ENCODE measurements at places on chromosomes 12 and 14.

- no peaks in the 10 kb centered on the region for H3K36me3 ChIP-seq
- DNase-seq: no peak
- H3K27ac ChIP-seq: no peak overlapping the region
- H3K27me3 ChIP-seq: no peaks in the 10 kb centered on the region
- peaks cover 6% of the 10 kb centered on the region for H3K4me1 ChIP-seq
Measured at GRCh38 chr14:79018836-79019235, 848.7 kb downstream of the NRXN3 start.

DNA sequence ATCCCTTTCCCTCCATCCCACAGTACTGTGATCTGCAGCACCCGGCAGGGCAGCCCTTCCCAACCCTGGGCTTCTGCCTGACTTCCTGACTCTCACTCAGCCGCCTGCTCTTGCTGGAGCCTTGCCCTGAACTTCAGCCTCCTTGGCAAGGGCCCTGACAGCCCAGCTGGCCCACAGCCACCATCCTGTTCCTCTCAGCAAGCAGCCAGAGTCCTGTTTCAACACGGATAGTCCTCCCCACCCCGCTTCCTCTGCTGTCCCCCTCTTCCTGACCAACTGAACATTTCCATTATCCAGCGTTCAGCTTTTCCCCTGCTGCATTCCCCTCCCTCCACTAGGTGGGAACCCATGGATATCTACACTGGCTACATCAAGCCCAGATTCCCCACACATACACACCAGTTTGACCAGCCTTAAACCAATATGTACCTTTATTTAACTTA lies 74.0 kb upstream of the MDM1 start:
- H3K27ac ChIP-seq: no peak overlapping the region
- H3K4me3 ChIP-seq: no peak overlapping the region
- H3K36me3 ChIP-seq: no peaks in the 10 kb centered on the region
- H3K4me1 ChIP-seq: no peaks in the 10 kb centered on the region
- H3K27me3 ChIP-seq: no peaks in the 10 kb centered on the region

DNA sequence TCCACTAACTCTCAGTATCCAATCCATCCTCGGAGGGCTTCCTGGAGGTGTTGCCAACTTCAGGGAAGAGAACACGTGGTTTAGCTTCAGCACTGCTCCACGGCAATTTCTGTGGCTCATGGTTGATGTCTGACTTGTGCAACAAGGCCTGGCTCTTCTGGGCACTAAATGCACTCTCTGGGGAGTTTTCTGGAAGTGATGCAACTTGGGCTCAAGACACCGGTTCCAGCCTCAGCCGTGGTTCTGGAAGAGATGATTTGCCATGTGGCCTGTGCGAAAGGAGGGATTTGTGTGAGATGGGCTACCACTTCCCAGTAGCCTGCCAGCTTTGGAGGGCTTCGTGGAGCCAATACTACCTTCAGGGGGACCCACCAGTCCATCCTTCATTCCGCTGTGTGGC lies 118.6 kb upstream of the RTL1 start:
- no peaks in the 10 kb centered on the region for H3K4me1 ChIP-seq
- H3K27ac ChIP-seq: no peak overlapping the region
- H3K27me3 ChIP-seq: no peaks in the 10 kb centered on the region
- H3K36me3 ChIP-seq: no peaks in the 10 kb centered on the region

DNA sequence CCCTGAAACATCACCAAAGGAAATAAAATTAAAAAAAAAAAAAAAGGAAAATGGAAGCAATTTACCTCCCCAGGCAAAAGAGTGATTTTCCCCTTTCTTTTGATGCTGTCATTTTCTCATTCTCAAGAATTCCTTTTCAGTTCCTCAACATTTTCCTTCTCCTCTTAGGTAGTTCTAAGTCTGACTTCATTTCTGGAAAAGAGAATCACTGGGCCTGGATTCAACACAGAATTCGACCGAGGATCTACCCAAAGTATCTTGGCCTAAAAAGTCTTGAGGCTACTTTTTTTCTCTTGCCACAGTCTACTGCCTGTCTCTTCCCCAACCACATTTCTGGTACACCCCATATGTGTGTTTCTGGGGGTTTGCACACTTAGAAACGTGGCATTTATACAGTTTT lies 717.8 kb upstream of the TBX3 start:
- no peak overlapping the region for H3K4me3 ChIP-seq
- no peaks in the 10 kb centered on the region for H3K36me3 ChIP-seq
- no peaks in the 10 kb centered on the region for H3K27me3 ChIP-seq
- H3K27ac ChIP-seq: no peak overlapping the region
- DNase-seq: no peak

GRCh38 chr12:120688527-120689071 lies 1.6 kb downstream of the MLEC start:
- H3K27ac ChIP-seq: no peak overlapping the region
- no peak for DNase-seq
- peaks cover 13% of the 10 kb centered on the region for H3K4me1 ChIP-seq
- no peaks in the 10 kb centered on the region for H3K27me3 ChIP-seq

GRCh38 chr14:65817011-65817410 lies 404.5 kb downstream of the FUT8 start:
- H3K4me1 ChIP-seq: peaks cover 6% of the 10 kb centered on the region
- DNase-seq: peak; percentile 65

DNA sequence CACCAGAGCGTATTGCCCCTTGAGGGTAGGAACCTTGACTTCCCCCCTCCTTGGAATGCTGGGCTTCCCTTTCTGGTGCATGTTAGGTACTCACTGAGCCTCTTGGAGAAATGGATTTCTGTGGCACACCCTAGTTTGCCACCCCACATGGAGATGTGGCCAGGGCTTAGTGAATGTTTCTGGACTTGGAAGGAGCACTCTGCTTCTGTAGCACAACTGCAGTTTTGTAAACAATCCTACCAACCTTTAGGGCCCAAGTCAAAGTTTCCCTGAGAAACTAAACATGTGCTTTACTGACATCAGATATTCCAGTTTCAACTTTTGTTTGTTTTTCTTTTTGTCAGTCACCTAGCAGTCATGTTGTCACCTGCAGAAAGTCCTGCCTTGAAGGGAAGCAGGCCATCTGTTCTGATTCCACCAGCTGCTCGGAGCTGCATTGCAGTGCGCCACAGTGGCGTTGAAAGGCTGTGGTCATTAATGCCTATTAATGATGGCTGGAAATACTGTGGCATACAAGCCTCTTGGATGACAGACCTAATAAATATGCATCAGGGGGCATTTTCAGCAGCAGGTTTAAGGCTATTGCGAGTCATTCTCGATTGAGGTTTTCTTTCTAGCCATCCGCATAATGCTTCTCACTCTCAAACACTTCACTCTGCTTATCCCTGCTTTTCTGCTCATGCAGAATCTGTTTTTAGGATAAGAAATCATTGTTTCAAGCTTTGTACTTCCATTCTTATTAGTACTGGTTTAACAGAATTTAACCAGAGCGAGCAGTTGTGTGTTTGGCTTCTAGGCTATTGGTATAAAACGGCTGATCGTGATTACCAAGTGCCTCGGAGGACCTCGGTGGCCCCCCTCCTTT lies 7.8 kb downstream of the PELI2 start:
- H3K4me1 ChIP-seq: peaks cover 2% of the 10 kb centered on the region
- no peak overlapping the region for H3K4me3 ChIP-seq
- no peaks in the 10 kb centered on the region for H3K27me3 ChIP-seq
- no peak for DNase-seq
- no peak overlapping the region for H3K27ac ChIP-seq

GRCh38 chr14:67187826-67188225 lies 1.4 kb upstream of the GARIN2 start:
- DNase-seq: no peak
- no peak overlapping the region for H3K27ac ChIP-seq
- peaks cover 7% of the 10 kb centered on the region for H3K4me1 ChIP-seq
- H3K27me3 ChIP-seq: no peaks in the 10 kb centered on the region

DNA sequence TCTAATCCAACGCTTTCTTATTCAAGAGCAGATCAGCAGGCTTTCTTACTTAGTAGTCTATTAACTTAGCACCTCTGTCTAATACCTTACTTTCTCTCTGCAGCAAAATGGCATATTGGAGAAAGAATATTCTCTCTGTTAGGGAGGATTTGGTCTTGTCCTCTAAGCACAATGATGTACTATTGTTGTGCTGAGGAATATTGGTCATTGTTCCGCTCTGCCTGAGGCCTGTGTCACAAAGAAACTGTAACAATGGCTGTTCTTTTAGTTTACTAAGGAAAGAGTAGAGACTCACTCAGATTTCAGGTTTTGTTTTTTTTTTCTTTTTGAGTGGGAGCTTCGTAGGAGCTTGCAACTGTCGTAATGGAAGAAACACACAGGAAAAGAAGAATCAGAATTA lies 1358.8 kb downstream of the LRFN5 start:
- no peaks in the 10 kb centered on the region for H3K36me3 ChIP-seq
- no peaks in the 10 kb centered on the region for H3K27me3 ChIP-seq
- no peak overlapping the region for H3K27ac ChIP-seq

GRCh38 chr14:52259434-52259833 lies 8.1 kb upstream of the PTGDR start:
- no peaks in the 10 kb centered on the region for H3K27me3 ChIP-seq
- DNase-seq: no peak
- no peaks in the 10 kb centered on the region for H3K36me3 ChIP-seq
- H3K4me1 ChIP-seq: no peaks in the 10 kb centered on the region
- H3K4me3 ChIP-seq: no peak overlapping the region

DNA sequence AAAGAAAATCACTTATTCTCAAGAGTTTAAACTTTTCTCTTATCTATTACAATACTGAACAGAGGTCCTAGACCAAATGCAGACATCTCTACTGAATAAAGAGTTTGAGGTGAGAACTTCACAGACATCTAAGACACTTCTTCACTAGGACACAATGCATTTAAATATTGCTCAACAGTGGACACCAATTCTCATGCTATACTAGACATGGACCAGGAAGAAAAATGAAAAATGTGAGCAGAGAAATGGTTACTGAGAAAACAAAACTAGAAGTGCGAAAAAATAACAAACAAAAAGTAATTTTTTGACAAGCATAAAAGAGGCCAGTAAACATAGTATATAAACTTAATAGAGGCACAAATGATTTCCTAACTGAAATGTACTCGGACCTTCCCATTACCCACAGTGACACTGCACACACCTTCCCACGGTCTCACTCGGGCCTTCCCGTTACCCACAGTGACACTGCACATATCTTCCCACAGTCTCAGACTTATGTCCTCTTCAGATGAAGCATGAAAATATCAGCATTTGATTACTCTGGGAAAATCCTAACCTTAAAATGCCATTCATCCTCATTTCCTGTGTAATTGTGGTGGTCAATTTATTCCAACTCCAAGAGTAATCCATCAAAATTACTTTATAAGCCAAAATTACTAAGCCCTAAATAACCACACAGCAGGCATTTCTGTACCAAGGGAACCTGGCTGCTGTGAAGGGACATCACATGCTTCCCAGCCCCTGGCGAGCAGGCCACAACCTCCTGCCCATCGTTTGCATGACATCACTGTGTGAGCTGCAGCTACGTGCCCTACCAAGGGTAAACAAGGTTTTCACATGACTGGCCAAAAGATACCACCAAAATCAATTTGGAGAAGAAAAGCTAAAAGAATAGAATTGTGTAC lies 6.4 kb downstream of the SLC15A4 start:
- H3K4me3 ChIP-seq: no peak overlapping the region
- no peak for DNase-seq
- H3K27ac ChIP-seq: no peak overlapping the region
- H3K4me1 ChIP-seq: no peaks in the 10 kb centered on the region
- no peaks in the 10 kb centered on the region for H3K27me3 ChIP-seq

GRCh38 chr14:92603309-92604242 lies 90.0 kb downstream of the RIN3 start:
- no peak overlapping the region for H3K4me3 ChIP-seq
- DNase-seq: no peak
- H3K27me3 ChIP-seq: no peaks in the 10 kb centered on the region
- H3K4me1 ChIP-seq: no peaks in the 10 kb centered on the region
- peaks cover 3% of the 10 kb centered on the region for H3K36me3 ChIP-seq
- H3K27ac ChIP-seq: no peak overlapping the region

GRCh38 chr12:120367924-120368788 lies 808 bp downstream of the MSI1 start:
- H3K4me1 ChIP-seq: peaks cover 3% of the 10 kb centered on the region
- H3K27ac ChIP-seq: no peak overlapping the region
- H3K27me3 ChIP-seq: peaks cover 29% of the 10 kb centered on the region
- peak overlapping the region; percentile 78 for H3K4me3 ChIP-seq
- no peak for DNase-seq

DNA sequence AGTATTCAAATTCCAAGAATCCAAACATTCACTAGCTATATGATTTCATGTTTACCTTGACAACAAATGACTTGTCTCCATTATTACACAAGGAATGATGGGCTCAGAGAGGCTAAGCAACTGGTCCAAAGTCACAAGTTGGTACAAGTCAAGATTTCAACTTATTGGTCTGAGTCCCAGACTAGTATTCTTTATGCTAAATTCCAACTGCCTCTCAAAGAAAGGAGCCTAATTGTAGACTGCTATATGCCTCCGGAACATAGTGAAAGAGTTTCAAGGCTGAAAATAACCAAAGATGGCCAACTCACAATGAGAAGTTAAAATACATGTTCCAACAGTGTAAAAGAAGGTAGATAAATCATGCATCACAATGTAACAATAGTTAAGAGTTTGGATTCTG lies 7.5 kb downstream of the BTG1 start:
- no peak overlapping the region for H3K4me3 ChIP-seq
- peaks cover 1% of the 10 kb centered on the region for H3K4me1 ChIP-seq
- H3K36me3 ChIP-seq: no peaks in the 10 kb centered on the region
- no peak for DNase-seq
- H3K27ac ChIP-seq: no peak overlapping the region

GRCh38 chr12:31669020-31669419 lies 9.5 kb downstream of the ETFBKMT start:
- no peaks in the 10 kb centered on the region for H3K27me3 ChIP-seq
- H3K27ac ChIP-seq: no peak overlapping the region
- H3K4me3 ChIP-seq: no peak overlapping the region
- DNase-seq: no peak
- H3K4me1 ChIP-seq: no peaks in the 10 kb centered on the region
- H3K36me3 ChIP-seq: no peaks in the 10 kb centered on the region

GRCh38 chr12:7609495-7609894 lies 56.2 kb downstream of the APOBEC1 start:
- no peak overlapping the region for H3K27ac ChIP-seq
- H3K27me3 ChIP-seq: no peaks in the 10 kb centered on the region
- no peak for DNase-seq
- no peaks in the 10 kb centered on the region for H3K36me3 ChIP-seq
- no peak overlapping the region for H3K4me3 ChIP-seq
- no peaks in the 10 kb centered on the region for H3K4me1 ChIP-seq

GRCh38 chr12:123043536-123044001 lies 63.1 kb downstream of the ARL6IP4 start:
- H3K4me3 ChIP-seq: no peak overlapping the region
- DNase-seq: peak; percentile 80
- H3K36me3 ChIP-seq: no peaks in the 10 kb centered on the region
- no peak overlapping the region for H3K27ac ChIP-seq
- no peaks in the 10 kb centered on the region for H3K4me1 ChIP-seq
- no peaks in the 10 kb centered on the region for H3K27me3 ChIP-seq

- H3K27me3 ChIP-seq: no peaks in the 10 kb centered on the region
- DNase-seq: peak; percentile 80
- H3K36me3 ChIP-seq: no peaks in the 10 kb centered on the region
- H3K4me1 ChIP-seq: no peaks in the 10 kb centered on the region
- no peak overlapping the region for H3K4me3 ChIP-seq
Measured at GRCh38 chr12:90910958-90911357, 44.0 kb downstream of the CCER1 start.

All from trophoblast cell (in vitro differentiated cells and primary cell).